ENCODE measurements at places on chromosomes 3 and 15.
A peak's percentile ranks its signal among the peaks of the same experiment; 100 is the strongest.

GRCh38 chr3:46845860-46846623 lies 17.2 kb downstream of the MYL3 start:
- no peak for DNase-seq

DNA sequence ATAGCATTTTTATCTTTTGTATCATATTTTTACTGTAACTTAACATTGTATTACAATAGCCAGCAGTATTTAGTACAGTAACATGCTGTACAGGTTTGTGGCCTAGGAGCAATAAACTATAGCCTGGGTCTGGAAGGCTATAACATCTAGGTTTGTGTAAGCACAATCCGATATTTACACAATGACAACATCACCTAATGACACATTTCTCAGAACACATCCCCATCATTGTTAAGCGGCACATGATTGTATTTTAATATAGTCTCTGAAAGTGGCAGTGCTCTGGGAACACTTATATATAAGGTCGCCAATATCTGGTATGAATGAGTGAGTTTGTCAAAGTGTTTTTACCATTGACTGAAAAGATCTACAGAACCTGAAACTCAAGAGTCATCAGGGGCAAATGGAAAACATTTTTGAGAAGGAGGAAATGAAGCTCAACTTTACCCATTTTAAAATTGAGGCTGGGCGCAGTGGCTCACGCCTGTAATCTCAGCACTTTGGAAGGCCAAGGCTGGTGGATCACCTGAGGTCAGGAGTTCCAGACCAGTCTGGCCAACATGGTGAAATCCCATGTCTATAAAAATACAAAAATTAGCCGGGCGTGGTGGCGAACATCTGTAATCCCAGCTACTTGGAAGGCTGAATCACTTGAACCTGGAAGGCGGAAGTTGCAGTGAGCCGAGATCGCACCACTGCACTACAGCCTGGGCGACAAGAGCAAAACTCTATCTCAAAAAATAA lies 38.8 kb upstream of the TNFSF10 start:
- DNase-seq: no peak

GRCh38 chr3:185983495-185984141 lies 45.8 kb upstream of the TRA2B start:
- DNase-seq: peak; percentile 51

DNA sequence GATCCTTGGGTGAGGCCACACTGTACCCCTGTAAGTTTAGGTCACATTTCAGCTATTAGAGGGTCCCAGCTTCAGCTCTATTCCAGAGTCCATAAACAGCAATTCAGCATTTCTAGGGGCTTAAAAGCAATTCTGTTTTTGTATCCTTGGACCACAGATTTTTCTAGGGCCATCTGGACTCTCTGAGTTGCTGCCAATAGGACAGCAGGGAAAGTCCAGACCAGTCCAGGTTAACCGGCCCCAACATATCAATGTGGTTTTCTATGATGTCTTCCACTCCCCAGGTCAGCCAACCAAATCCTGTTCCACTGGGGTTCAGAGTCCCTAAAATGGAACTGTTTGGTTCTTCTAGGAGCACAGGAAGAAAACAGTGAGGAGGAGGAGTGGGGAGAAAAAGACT lies 40.0 kb downstream of the TYRO3 start:
- DNase-seq: no peak

- no peak for DNase-seq
Observed at GRCh38 chr15:41394924-41395323, 7.4 kb downstream of the NDUFAF1 start.

DNA sequence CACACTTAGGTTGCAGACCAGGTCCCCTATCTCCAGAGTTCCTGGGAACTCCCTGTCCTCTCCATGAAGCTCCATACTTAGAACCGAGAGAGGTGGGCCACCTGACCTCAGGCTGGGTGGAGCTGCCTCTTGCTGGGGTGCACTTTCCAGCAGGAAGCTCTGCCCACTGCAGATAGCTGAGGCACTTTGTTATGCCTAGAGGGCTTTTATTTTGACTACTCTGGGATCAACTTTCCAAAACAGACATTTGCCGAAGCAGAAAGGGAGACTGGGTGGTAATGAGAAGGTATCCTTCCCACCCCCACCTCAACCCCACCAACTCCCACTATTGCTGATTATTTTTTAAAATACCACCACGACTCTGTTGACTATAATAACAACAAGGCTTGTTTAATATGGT lies 54.7 kb downstream of the CLDN11 start:
- no peak for DNase-seq

GRCh38 chr3:67377299-67377698 lies 277.1 kb downstream of the SUCLG2 start:
- no peak for DNase-seq

- no peak for DNase-seq
Observed at GRCh38 chr15:33941279-33942063, 26.8 kb upstream of the CHRM5 start.

- no peak for DNase-seq
Observed at GRCh38 chr3:57942872-57943283, 65.3 kb upstream of the FLNB start.

GRCh38 chr15:67947254-67948039 lies 106.7 kb upstream of the PIAS1 start:
- no peak for DNase-seq

DNA sequence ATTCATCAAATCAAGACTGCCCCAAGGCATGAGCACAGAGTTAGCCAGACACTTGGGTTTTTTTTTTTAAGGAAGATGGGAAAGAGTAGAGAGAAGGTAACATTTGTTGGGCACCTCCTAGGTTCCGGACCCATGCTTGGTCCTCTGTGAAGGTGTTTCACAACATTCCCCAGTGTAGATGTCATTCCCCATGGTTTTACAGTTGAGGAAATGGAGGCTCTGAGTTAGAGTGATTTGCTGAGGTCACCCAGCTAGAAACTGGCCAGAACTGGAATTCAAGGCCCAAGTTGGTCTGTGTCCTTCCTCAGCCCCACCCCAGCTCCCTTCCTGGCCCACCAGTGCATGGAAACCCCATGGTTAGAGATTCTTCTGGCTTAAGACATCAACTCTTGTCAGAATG lies 19.9 kb downstream of the WNT7A start:
- DNase-seq: no peak

DNA sequence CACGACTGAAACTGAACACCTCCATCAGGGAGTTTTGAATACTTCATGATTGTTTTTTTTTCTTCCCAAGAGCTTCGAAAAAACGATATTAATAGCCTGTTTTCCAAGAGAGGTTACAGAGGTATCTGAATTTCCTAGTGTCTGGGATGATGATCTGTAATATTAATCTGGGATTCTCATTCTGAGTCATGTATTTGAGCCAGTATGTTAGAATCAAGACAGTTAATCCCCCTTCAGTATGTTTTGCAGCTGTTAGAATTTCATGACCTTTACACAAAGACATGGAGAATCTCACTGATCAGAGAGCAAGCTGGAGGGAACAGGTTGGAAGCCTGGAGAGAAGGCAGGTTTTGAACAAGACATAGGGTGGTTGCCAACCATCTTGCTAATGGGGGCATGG lies 234.5 kb upstream of the GAP43 start:
- no peak for DNase-seq

DNA sequence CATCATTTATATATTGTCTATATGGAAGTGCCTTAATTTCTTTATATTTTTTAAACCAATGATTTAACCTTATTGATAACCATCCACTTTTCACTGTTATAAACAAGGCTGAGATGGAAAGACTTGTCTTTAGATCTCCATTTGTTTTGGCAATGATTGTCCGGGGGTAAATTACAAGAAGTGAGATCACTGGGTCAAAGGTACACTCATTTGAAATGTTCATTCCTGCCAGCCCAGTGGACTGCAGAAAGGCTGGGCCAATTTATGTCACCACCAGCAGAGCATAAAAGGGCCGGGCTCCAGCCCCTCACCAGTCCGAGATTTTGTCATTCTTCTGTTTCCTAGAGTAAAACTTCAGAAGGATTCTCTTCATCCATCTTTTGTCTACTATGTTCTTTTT lies 93.6 kb upstream of the NEO1 start:
- DNase-seq: no peak
